ENCODE measurements at places on chromosomes 12 and 14.
A peak's percentile ranks its signal among the peaks of the same experiment; 100 is the strongest.

DNA sequence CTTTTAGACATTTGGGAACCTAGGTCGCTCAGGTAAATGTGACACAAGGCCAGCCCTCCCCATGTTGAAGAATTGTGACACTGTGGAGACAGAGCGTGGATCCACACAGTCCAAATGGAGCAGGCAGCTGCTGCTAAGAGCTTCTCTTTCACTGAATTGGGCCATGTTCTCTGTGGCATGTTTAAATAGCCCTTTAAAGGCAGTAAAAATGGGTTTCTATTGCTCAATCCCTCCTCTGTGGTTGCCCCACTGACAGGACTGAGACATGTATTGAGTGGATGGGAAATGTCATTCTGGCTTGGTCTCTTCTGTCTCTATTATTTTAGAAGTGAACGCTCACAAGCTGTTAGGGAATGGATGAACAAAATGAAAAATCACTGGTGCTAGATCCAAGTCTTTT lies 84.0 kb upstream of the PRICKLE1 start:
- DNase-seq, result no peak

GRCh38 chr12:99049774-99050173 lies 404.7 kb downstream of the APAF1 start:
- DNase-seq, result no peak

DNA sequence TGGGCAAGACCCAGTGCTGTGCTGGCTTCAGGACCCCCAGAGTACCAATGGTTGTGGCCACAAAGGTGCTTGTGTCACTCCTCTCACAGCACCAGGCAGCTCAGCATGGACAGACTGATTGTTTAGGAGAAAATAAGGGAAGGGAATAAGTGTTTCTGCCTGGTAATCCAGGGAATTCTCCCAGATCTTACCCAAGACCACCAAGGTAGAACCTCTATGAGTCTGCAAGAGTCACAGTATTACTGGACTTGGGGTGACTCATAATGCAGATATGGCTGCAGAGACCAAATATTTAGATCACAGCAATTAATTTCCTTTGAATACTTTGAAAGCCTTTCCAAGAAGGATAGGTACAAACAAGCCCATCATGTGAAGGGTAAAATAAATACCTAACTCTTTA lies 1178.3 kb upstream of the FLRT2 start:
- DNase-seq, result no peak

GRCh38 chr14:55136241-55136640 lies 7.2 kb downstream of the LGALS3 start:
- peak; percentile 37 for DNase-seq

- DNase-seq, result no peak
These were observed 212.0 kb downstream of the PTPRO start for GRCh38 chr12:15534322-15534721.
